ENCODE measurements at places on chromosomes 7 and 10.

GRCh38 chr7:18363751-18364380, 131.7 kb upstream of the HDAC9 start:
- DNase-seq = no peak

GRCh38 chr10:119806334-119807130, 66.1 kb downstream of the MCMBP start:
- DNase-seq = no peak

DNA sequence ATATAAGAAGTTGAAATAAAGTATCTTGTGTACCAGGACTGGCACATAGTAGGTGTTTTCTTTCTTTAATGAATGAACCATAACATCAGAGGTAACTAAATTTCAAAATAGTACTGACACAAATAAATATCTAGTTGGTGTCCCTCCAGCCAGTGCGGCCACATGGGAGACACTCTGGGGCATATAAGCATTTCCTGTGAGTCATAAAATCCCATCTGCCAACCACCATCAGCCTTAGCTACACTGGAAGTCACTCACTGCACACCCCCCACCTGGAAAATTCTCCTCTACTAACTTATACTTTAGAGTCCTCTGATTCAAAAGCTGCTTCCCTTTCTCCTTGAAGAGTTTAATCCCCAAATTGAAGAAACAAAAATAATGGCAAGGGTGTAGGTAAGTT, 32.5 kb downstream of the DYDC1 start:
- no peak for DNase-seq

GRCh38 chr10:129126982-129127381, 340.1 kb upstream of the MGMT start:
- DNase-seq = no peak

GRCh38 chr7:127978421-127978820, 52.8 kb downstream of the LRRC4 start:
- no peak for DNase-seq

DNA sequence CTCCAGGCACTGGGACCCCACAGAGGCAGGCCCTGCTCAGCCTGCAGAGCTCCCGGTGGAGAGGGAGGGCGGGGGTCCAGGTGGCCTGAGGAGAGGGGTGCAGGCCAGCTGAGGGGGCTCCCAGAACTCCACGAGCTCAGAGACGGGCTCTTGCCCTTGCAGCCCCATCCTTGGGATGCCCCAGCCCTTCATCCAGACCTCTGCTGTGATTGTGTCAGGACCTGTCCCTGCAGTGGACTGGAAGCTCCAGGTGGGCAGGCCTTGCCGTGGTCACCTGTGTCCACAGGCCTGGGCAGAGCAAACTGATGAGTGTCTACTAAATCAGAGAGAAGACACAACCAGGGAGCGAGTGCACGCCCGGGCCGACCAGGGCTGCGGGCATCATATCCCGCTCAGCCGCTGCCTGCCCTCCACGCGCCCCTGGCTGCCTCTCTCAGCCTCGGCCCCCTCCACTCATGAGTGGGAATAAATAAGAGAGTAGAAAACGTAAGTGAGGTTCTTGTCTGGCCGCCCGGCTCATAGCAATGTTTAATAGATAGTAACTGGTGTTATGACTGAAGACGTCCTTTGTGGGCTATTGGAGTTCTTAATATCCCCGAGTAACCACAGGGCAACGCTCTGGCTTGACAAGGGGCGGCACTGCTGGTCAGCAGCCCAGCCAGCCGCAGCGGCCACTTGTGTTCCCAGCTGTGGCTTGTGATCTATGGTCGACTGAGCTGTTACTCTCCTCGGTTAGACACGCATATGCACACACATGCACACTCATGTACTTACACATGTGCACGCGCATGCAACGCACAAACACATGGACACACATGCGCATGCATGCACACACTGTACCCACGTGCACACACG, 105.6 kb downstream of the LHPP start:
- DNase-seq = no peak

DNA sequence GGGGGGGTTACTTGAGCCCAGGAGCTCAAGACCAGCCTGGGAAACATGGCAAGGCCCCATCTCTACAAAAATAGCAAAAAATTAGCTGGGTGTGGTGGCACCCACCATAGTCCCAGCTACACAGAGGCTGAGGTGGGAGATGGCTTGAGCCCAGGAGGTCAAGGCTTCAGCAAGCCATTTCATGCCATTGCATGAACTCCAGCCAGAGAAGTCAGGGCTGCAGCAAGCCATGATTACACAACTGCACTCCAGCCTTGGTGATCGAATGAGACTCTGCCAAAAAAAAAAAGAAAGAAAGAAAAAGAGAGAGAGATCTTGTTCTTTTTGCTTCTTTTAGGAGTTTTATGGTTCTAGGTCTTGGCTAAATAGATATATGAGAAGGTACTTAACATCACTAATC, 200.2 kb upstream of the PHYHIPL start:
- DNase-seq = no peak

- DNase-seq = no peak
Observed at GRCh38 chr7:110484356-110484755, 606.6 kb upstream of the LRRN3 start.

DNA sequence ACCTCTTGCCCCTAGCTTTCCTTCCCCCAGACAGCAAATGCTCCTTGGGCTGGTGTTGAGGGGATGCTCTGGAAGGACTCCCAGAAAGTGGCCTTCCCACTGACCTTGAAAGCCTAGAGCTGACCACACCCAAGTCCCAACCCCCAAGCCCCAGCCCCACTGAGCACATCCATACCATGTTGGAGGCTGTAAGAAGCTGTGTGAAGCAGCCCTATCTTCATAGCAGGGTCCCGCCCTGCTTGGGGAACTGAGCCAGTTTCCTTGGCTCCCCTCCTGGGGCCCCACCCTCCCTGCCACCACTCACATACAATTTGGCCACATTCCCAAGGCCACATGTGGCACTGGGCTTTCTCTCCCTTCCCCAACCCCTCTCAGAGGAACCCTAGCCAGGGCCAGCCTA, 72.3 kb upstream of the CACUL1 start:
- no peak for DNase-seq

DNA sequence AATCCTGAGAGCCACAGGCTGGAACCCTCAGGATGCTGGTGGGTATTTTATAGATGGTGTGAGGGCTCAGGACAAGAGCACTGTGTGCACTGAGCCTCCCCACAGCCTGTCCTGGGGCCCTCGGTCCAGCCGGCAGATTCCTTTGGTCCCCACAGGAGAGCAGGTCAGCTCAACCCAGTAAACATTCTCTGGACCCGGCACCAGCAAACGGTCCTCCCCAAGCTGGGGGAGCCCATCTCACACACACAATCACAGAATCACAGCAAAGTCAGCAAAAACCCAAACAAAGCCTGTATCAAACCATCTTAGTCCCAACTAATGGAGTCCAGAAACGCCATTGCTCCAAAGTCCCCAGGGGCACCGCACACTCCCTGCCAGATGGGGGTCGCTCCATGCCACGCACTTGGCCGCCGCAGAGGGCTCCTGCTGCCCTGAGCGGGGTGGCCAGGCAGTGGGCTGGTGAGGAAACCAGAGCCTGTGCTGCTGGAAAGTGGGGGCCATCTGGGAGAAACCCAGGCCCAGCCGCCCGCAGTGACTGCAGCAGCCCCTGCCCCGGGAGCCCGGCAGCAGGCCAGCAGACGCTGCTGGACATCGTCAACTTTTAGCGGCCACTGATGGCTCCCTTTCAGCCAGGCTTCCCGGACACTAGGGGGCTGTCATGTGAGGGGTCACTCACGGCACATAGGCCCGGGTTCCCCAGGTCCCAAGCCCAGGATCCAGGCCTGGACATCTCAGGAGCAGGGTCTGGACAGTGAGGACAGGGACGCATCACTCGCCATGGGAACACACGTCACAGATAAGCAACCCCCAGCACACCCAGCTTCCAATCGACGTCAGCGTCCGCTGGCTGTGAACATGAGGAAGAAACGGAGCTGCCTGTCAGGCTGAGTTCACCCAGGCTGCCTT, 52.6 kb downstream of the DPYSL4 start:
- DNase-seq = no peak

All from activated CD4-positive, alpha-beta T cell treated with anti-CD3 and anti-CD28 coated beads for 1 hour (primary cell).